ENCODE measurements at places on chromosomes 5 and 9.

DNA sequence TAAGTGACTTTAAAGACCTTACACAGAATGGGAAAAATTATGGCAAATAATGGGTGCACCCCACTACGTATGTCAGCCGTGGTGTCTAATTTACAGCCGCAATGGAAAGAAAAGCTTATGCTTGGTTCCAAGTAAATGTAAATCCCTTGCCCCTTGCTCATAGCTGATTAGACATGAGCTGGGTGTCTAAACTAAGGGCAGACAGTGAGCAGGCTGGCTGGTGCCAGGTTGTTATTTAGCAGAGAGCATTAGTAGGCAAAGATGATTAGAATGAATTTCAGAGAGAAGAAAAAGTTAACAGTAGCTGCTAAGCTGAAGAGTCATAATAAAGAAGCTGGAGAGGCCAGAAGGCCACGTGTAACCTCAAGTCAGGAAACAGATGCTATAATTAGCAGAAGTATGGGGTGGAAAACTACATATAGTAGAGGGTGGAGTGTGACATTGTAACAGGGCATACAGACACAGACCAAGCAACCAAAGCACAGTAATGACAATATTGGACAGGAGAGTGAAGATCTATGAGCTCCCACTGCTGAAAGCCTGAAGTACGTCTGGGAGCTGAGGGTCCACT is 257.7 kb downstream of the MCTP1 start:
- DNase-seq, result no peak

DNA sequence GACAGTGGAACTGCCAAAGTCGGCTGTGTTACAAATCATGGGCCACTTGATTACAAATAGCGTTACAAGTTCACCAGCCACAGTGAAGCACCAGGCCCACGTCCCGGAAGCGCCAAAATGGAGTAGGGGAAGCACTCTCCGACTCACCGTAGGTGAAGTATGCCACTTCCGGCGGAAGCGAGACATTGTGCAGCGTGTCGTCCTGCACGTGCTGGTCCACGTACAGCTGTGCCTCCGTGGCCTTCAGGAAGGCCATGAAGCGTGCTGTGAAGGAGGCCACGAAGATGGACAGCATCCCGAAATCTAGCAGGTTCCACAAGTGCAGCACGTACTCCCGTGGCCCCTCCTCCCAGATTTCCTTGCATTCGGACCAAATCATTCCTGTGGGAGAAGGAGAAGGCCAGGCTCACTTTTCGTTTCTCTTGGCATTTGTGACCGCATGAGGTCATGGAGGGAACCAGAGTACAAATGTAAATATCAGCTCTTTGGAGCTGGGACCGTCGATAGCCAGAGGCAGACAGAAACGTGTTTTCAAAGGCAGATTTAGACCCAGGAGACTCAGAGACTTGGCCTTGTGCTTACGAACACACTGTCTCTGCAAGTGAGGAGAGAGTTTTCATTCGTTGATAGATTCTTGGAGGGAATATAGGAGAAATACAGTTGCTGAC is 58.7 kb upstream of the SMIM32 start:
- no peak for DNase-seq

DNA sequence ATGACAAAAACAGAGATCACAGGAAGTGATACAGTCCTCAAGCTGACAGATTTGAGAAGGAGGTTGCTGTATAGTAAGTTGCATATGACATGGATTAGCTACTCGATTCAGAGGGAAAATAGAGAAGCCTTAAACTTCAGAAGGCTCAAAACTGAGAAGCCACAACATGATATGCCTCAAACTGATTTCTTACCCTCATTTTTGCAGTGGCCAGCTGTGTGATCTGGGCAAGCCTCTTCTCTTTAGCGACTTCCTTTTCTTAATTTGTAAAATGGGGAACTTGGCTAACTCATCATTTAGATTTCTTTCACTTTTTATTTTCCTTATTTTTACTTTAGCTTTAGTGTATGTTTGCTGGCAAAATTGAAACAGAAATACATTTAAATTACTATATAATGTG is 421.1 kb downstream of the KIF4B start:
- DNase-seq, result no peak

- DNase-seq, result no peak
Observed at GRCh38 chr9:136282272-136282861, 21.5 kb downstream of the CCDC187 start.

- no peak for DNase-seq
Observed at GRCh38 chr5:27612161-27612560, 573.8 kb upstream of the CDH9 start.

GRCh38 chr9:136238342-136238732 is 7.3 kb downstream of the QSOX2 start:
- DNase-seq, result no peak

DNA sequence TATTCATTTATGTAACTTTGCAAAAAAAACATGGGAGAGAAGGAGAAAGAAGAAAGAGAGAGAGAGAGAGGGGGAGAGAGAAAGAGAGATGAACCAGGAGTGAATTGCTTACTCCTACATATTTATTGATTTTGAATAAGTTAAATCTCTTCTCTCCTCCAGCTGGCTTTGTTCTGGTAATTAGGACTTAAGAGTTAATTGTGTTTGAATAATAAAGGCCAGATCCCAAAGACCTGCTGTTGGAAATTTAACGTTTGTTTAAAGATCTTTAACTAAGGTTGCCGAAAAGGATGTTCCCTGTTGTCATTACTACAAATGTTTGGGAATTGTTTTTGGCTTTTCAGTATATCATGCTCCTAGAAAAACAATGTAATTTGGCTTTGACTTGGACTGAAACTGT is 473.0 kb downstream of the TUSC1 start:
- no peak for DNase-seq

DNA sequence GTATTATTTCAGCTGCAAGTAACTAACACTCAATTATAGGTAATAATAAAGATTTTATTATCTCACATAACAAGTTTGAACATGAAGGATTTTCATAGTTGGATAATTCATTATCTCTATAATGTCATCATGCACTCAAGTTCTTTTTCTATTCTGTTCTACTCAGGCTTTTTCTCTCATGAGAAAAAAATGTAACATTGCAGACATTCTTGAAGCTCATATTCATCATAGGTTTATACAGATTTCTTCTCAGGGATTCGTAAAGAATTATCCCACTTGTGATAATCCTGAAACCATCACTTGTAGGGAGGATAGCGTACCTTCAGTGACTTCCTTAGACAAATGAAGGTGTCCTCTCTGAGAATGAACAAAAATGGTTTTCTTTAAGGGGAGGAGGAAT is 150.3 kb downstream of the XRCC4 start:
- DNase-seq, result peak; percentile 2

- no peak for DNase-seq
Observed at GRCh38 chr5:126686451-126687126, 85.8 kb downstream of the PHAX start.

DNA sequence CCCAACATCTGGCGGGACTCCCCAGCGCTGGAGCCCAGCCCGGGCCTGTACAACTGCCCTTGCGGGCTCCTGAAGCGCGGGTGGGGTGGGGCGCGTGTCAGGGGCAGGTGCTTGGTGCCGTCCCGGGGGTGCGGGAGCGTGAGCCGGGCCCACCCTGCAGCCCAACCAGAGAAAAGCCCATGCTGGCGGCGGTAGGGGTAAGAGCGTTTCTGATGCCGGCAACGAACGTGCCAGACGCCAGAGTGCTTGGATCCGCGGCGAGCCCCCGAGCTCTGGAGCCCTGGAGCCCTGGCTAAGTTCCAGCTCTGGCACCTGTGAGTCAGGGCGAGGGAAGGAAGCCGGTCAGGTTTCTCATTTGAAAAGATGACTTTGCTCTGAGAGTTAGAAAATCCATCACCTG is 58.0 kb downstream of the ZNF510 start:
- peak; percentile 76 for DNase-seq

- DNase-seq, result no peak
Observed at GRCh38 chr5:1231354-1231905, 6.2 kb downstream of the SLC6A18 start.

DNA sequence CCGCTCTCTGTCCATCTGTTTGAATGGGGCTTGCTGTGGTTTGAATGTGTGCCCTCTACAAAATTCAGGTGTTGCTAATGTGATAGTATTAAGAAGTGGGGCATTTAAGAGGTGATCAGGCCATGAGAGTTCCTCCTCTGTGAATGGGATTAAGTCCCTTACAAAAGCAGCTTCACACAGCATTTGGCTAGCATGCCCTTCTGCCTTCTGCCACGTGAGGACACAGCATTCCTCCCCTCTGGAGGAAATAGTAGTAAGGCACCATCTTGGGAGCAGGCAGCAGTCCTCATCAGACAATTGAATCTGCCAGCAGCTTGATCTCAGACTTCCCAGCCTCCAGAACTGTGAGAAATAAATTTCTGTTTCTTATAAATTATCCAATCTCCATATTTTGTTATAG is 540.2 kb downstream of the CSNK1G3 start:
- DNase-seq, result no peak

GRCh38 chr9:100066539-100066938 is 32.3 kb downstream of the ERP44 start:
- no peak for DNase-seq

DNA sequence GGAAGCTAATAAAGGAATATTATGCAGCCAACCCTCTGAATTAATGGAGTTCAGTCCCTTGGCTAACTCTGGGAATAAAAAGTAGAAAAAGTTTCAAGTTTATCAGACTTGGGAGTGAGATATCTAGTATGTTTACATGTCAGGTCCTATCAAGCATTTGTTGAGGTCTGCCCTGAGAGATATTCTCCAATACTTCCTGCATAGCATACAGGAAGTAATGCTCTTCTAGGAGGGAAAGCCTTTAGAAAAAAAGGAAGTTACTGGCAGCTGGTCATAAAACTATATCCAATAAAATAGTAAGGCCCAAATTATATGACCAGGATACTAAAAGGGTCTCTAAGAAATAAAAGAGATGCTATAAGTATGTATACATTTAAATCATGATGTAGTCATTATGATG is 594.1 kb upstream of the FTMT start:
- DNase-seq, result no peak

DNA sequence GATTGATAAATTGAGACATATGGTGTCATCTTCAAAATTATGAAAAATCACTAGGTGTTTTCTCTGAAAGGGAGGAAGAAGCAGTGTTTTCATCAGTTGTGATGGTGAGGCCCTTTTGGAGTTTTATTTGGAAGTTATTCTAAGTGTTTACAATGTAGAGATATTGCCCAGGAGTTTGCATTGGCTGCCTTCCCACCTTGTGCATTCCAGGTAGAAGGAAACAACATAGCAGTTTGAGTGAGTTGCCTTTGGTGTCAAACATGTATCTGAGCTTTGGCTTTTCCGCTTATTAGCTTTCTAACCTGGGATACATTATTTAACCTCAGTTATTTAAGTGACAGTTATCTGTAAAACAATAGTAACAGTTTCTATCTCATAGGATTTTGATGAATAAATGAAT is 122.5 kb downstream of the SCAMP1 start:
- no peak for DNase-seq

DNA sequence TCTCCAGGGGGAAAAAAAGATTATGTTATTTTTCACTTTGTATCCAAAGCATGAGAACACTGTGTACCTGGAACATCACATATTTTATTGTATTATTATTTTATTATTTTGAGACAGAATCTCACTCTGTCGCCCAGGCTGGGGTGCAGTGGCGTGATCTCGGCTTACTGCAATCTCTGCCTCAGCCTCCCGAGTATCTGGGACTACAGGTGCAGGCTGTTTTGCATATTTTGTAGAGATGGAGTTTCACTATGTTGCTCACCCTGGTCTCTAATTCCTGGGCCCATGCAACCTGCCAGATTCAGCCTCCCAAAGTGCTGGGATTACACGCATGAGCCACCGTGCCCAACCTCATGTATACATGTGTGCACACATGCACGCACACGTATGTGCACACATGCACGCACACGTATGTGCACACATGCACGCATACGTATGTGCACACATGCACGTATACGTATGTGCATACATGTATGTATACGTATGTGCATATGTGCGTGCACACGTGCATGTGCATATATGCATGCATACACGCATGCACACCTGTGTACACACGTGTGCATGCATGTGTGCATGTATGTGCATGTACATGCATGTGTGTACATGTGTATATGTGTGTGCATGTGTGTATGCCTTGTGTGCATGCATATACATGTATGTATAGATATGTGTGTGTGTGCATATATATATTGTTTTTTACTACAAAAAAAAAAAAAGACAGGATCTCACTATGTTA is 9.5 kb upstream of the UGCG start:
- DNase-seq, result no peak

DNA sequence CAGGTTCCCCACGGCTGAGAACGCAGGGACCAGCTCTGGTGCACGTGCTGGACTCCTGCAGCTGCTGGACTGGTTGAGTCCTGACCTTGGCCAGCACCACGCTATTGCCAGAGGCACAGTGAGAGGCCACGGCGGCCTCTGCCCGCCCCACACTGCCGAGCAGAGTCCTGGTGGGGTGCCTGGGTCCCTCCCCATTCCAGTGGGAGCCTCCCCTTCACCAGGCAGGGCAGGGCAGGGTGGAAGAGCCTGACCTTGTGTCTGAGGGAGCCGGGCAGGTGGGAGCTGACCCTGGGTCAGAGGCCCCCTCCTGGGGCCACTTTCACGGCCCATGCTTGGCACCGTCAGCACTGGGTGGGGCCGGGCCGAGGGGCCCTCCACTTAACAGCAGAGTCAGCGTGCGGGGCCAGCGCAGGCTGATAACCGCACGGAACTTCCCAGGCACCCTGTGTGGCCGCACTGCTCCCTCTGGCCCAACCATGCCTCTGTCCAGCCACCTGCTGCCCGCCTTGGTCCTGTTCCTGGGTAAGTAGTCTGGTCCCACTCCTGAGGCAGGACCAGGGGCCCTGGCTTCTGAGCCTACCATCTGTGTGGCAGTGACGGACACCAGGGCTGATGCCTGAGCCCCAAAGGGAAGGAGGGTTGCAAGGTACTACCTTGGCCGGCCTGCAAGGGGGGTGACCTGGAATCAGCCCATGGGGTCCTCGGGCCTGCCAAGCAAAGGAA is at the start of gene MAMDC4:
Gene MAMDC4 (plus strand): TSS at position 406 of the 723 bp plus-strand sequence. CDS start 71 bp downstream, at position 477.
- DNase-seq, result no peak

- DNase-seq, result no peak
Observed at GRCh38 chr9:90803860-90804593, 2.4 kb downstream of the SYK start.

- no peak for DNase-seq
Observed at GRCh38 chr9:25543806-25544205, 134.4 kb downstream of the TUSC1 start.

GRCh38 chr5:109558952-109559351 is 130.8 kb upstream of the MAN2A1 start:
- no peak for DNase-seq

Measured in kidney tubule cell (primary cell).